ENCODE measurements at places on chromosomes 13 and 19.
A peak's percentile ranks its signal among the peaks of the same experiment; 100 is the strongest.

GRCh38 chr13:23921451-23921888 lies 24.2 kb upstream of the C1QTNF9B start:
- peak; percentile 56 for DNase-seq

DNA sequence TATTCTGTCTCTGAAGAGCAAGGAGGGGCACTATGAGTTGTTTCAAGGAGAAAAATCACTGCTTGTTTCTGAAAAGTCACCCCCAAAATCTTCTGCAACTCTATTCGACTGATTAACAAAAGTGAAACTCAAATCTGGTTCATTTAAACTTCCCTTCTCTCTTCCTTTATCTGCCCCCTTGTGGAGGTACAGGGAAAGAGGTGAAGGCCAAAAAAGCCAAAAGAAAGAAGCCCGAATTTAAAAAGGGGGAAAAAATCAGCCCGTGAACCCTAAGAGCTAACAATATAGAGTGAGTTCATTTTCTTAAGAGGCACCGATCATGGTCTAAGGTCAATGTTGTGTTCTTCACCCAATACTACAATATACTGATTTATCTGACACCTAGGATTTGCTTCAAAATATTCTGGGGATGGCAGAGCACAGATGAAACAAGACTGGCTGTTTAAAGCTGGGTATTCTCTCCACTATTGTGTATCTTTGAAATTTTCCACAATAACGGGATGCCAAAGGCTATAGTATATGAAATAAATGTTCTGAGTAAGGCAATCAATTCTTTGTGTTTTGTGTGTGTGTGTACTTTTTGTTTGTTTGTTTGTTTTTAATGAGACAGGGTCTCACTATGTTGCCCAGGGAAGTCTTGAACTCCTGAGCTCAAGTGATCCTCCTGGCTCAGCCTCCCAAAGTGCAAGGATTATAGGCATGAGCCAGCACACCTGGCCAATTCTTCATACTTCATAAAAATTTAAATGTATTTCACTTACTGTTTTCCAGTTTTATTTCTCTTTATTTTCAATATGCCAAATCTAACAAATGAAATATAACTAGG lies 55.0 kb upstream of the EEF1AKMT1 start:
- peak; percentile 12 for DNase-seq

DNA sequence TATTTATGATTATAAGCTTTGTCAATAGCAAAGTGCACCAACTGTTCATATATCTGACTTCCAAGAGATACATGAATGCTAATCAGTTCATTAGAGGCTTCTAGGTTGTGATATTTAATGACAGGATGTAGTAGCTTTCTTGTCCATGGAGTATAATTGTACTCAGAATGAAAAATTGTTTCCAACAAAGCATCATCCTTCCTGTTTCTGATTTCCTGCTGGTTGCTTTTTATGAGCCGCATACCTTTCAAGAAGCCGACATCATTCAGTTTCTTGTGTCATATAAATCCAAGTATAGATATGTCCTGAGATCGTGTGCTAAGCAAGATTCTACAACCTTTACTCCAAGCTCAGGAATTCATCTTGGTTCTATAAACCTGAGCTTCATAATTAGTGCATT lies 326.6 kb downstream of the DIAPH3 start:
- no peak for DNase-seq

DNA sequence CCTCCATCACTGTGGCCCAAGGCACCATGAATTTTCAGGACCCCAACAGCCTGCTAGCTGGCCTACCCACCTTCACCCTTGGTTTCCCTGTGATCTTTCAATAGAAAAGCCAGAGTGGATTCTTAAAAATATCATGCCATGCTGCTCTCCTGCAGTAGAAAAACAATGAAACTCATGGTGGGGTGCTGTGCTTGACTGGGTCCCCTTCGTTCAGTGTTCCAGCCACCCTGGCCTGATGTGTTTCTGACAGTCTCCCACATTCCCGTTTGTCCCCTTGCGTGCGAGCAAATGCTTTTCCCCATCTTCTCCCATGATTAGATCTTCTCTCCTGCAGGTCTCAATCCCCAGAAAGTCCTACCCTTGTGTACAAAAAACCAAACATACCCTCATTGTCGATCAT lies 43.2 kb downstream of the ABCC4 start:
- DNase-seq, result no peak

Data from kidney (tissue), 22 donors.